ENCODE measurements at places on chromosomes 6 and 20.
A peak's percentile ranks its signal among the peaks of the same experiment; 100 is the strongest.

GRCh38 chr6:107691062-107691751, 132.9 kb downstream of the SCML4 start:
- DNase-seq: peak; percentile 41

DNA sequence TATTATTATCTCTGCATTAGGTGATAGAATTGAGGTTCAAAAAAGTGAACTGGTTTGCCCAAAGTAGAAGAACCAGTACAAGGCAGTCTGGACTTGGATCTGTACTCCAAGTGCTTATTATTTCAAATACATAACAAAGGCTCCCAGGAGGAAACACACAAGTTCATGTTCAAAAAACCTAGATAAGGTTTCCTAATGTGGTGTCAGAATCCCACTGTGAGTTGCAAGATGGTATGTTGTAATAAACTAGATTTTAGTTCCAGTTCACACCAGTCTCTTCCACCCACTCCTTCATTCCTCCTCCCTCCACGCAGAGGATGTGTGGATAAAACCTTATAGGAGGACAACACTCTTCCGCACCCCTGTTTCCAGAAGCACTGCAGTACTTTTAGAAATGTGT, 42.8 kb downstream of the KIAA0319 start:
- DNase-seq: no peak

GRCh38 chr20:46999801-47000465, 105.3 kb downstream of the EYA2 start:
- DNase-seq: peak; percentile 74

DNA sequence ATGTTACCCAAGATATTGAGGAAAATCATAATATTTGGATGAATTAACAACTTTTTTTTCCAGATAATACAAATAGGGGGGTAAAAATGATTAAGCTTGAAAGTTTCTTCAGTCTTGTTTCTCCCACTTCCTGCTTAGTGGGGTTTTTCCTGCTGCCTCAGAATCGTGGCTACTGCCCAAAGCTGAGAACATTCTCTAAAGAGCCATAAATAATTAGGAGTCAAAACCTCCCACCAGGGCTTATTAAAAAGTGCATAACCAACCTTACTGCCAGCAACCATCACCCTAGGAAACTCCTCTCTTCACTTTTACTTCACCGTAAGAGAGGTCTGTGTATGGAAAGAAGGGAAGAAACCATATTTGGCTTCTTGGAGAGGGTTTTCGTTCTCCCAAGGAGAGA, 9.0 kb upstream of the LCA5 start:
- no peak for DNase-seq

DNA sequence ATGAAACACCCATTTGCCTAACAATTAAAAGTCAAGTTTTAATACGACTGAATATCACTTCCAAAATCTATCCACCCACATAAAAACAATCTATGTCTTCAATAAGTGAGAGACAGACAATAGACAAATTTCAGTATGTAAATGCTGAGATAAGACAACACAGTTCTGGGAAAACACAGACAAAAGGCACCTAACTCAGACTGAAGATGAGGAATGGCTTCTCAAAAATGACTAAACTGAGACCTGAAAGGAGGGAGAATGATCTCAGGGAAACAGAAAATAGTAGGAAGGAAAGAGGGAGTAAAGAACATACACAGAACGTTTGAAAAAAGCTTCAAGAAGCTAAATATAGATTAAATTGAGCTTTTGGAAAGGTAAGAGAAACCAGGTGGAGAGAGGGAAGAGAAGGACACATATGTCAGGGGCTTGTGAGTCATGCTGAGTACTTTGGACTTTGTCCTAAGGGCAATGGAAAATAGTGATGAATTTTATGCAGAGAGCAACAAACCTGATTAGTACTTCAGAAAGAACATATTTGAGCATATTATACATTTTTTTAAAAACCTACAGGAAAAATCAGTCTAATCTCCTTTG, 16.1 kb downstream of the LMBRD1 start:
- DNase-seq: no peak

DNA sequence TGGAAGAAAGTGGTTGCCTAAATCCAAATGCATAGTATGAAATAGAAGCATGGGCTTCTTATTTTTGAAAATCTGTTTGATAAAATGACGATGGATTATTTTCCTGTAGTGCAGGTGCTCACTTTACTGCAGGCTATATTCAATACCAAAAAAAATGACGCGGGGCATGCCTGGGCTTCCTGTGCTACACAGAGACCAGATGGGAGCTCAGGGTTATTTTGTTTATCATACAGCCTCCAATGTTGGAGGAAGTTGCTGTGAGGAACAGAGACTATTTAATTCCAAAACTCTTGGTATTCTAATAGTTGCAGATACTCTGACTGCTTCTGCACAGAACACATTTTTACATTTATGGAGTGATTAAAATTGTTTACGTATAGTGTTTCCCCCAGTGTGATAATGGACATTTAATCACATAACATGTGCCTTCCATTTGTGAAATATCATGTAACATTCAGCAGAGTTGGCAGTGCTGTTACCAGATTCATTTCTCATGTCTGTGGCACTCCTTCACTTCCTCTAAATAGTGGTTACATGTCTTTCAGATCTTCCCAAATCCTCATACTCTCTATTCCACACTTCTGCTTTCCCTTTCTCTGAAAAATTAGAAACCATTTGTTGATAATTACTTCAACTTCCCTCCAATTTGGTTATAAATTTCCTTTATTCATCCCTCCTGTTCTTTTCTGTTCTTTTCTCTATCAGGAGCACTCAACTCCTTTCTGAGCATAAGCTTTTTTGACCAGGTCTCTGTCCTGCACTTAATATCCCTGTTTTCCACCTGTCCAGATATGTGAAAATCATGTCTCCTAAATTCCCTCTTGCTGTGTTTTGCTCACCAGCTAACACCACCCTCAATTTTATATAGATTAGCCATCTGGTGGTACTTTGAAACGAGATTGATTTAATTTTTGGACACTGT, 121.6 kb downstream of the ADGRB3 start:
- no peak for DNase-seq

DNA sequence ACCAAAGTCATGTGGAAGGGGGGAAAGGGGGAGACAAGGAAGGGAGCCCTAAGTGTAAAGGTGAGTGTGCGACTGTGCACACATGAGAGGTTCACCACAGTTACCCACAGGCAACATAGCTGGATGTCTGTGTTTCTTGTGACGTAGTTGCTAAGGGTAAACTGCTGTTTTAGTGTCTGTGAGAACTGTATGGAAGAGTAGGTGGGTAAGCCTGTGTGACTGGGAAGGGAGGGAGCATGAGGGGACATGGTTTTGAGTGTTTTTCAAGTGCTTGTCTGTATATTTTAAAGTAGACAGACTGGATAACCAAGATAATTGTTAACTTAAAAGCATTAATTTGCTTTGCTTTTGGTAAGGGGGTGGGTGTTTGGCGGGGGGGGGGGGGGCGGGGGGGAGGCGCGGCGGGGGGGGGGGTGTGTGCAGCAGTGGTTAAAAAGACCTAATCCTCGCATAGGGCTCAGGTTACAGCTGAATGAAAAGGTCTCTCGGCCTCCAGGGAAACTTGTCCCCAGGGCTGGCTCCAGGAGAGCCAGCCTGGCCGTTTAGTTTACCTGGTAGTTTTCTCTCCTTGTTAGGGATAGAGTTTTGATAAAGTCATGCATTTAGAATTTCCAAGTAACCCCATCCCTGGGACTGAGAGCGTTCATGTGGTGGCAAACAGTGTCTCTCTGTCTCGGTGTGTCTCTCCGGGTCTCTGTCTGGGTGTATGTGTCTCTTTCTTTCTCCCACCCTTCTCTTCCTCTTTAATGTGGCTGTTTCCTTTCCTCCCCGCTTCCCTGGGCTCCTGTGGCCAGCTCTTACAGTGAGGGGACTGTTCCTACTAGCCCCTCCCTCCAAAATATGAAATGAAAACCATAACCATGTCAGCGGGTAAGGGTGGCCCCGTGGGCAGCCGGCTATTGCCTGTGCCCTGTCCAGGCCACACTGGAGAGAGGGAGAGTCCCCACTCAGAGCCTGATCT, 3.4 kb downstream of the SCUBE3 start:
- no peak for DNase-seq

- no peak for DNase-seq
These were observed 159.3 kb downstream of the KIF6 start for GRCh38 chr6:39565956-39566355.

DNA sequence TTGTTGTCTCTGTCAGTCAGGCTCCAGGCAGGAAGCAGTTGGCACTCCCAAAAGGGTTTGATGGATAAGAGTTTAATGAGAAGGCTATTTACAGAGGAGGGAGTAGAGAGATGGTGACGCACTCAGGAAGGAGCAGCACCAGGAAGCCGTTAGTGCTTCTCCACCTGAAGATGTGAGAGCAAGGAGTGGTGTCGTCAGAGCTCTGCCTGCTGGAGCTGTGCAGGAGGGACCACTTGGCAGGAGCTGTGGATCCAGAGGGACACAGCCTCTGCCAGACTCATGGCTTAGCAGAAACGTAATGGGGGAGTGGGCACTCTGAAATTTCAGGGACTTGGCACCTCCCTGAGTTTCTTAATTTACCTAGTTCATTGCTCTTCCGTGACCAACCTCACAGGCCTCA, 16.8 kb downstream of the DAAM2 start:
- no peak for DNase-seq

- DNase-seq: no peak
These were observed 76.8 kb upstream of the PIM1 start for GRCh38 chr6:37092923-37093727.

- no peak for DNase-seq
These were observed 7.5 kb downstream of the DIDO1 start for GRCh38 chr20:62918831-62919230.

DNA sequence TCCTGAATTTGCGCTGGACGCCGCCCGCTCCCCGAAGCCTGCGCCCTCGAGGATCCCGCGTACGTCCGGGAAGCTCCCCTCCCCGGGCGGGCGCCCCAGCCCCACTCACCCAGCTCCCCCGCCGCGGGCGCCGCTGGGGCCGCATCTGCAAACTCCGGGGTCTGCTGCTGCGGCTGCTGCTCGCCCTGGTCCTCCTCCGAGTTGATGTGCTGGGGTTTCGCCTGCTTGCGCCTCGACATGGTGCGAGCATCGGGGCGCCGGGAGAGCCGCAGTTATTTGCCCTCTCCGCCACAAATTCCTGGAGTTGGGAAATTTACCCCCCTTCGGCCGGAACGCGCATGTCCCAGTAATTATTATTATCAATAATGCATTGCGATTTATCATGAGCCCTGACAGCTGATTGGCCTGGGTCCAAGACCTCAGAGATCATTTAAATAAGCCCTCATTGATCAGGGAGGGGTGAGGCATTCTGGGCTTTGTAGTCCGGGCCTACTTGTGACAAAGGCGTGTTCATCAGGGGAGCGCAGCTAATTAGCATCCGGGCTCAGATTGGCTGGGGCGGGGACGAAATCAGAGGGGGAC, at the start of gene SALL4:
SALL4 (minus strand) TSS at position 352 of the 582 bp plus-strand sequence; CDS start at position 239, 113 bp downstream.
- DNase-seq: no peak

- DNase-seq: no peak
These were observed 26.2 kb upstream of the MMP24 start for GRCh38 chr20:35200267-35200666.

GRCh38 chr20:419556-420165, 11.6 kb downstream of the RBCK1 start:
- no peak for DNase-seq

DNA sequence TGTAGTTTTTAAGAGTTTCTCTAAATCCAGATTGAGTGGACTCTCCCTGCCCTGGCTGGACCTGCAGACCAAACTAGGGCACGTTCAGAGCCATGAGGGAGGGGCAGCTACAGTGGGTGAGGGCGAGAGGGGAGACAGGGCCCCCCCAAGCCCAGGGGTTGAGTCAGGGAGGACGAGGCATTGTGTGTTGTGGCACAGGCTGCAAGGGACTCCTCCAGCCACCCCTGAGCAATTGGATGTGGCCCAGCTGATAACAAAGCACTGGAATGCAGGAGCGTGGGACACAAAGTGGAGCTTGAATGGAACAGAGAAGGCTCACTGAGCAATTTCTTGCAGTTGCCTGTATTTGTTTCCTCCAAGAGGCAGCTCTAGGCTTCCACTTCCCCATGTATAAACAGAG, 43.5 kb upstream of the MYL9 start:
- no peak for DNase-seq

DNA sequence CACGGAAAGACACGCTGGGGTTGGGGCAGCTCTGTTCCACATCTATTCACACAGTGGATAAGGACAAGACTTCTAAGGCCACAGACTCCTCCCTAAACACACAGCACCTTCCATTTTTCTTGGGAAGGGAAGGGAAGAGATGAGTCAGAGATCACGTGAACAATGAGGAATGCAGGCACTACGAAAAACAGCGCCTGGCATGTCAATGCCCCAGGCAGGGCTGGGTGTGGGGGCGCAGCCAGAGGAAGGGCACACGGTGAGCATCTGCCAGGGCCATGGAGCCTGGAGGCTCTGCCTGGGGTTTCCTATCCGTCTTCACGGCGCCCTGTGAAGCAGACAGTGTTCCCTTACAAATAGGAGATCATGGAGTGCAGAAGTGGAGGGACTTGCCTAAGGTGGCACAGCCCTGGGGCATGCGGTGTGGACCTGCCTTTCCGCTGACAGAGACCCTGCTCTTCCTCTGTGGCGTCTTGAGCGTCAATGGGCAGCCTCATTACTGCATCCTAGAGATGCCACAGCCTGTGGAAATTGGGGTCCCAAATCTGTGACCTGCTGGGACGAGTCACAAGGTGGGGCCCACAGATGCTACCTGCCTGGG, 15.4 kb downstream of the UNC93A start:
- DNase-seq: no peak

GRCh38 chr20:61391185-61391584, 139.1 kb downstream of the CDH4 start:
- DNase-seq: no peak

DNA sequence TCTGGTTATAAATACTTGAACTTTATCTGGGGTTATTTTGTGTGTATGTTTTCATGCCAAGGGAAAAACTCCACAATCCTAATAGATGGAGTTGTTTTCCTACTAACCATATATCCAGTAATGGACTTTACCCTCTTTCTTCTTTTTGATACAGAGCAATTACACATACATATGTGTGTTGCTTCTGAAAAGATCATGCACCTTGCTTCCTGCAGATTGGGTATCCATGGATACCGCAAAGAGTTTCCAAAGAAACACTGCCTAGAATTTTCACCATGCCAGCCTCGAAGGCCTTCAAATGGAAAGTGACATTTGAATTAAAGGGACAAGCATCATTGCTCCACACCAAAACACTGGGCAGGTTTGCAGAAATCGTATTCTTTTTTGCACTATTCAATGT, 26.8 kb downstream of the HDDC2 start:
- no peak for DNase-seq

- no peak for DNase-seq
These were observed 9.7 kb downstream of the ASF1A start for GRCh38 chr6:118903691-118904090.

GRCh38 chr6:134217798-134218140, 100.1 kb downstream of the SGK1 start:
- DNase-seq: no peak

DNA sequence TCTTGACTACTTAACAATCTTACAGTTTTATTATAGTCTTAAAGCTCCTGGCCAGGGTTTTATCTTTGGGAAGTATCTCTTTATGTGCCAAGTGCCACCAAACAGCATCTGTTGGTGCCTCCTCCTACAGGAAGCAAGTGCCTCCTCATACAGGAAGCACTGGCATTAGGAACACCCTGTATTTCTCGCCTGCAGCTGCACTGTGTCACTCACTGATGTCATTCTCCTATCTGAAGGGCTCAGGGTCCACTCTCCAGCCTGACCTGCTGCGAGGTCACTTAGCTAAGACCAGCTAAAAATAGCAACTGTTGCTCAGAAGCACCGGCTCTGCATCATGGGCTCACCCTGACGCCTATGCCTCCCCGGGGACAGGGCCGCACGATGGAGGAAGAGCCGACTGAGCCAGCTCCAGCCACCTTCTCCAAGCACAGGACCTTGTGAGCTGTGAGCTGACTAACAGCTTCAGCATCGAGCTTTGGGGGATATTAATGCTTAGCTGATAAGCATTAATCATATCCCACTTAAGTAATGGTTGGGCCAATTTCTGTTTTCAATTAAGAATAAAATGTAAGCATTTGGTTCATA, 66.3 kb upstream of the CD93 start:
- DNase-seq: peak; percentile 97

Data from SHP77 (cell line).